ENCODE measurements at places on chromosomes 7 and 10.
A peak's percentile ranks its signal among the peaks of the same experiment; 100 is the strongest.

DNA sequence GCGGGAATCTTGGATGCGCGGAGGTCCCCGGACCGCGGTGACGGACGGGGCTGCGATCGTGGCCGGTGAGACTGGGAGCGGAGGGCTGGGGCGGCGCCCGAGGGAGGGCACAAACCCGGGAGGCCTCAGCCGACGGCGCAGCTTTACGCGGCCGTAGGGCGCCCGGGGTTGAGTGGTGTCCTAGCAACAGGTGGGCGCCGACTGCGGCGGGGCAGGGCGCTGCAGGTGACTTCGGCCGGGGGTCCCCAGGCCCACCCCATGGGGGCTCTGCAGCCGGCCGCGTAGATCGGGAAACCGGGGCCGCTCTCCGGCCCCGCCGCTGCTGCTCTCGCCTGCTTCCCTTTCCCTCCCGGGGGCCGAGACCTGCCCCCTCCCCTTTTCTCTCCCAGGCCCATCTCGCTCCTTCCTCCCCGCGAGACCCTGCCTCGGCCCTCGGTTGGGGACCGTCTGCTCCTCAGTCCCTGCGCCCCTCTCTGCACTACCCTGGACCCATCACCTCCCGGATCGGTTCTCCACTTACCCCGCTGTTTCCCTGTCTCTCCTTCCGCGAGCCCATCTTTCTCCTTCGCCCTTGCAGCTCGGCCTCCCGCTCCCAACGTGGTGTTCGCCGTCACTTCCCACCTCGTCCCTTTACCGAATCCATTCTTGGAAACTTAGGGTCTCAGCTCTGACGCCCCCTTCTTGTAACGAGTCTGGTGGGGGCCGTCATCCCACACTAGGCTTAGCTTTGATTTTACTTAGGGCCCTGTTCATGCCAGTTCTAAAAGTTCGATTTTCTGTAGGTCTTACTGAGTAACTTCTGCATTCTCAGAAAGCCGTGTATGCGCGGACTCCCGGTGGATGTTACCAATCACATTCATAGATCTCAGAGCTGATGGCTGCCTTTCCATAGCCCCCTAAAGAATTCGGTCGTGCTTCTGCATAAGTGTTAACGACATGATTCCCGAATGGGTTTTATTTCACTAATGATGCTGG is 18.5 kb upstream of the ACBD5 start:
- DNase-seq = peak; percentile 70

DNA sequence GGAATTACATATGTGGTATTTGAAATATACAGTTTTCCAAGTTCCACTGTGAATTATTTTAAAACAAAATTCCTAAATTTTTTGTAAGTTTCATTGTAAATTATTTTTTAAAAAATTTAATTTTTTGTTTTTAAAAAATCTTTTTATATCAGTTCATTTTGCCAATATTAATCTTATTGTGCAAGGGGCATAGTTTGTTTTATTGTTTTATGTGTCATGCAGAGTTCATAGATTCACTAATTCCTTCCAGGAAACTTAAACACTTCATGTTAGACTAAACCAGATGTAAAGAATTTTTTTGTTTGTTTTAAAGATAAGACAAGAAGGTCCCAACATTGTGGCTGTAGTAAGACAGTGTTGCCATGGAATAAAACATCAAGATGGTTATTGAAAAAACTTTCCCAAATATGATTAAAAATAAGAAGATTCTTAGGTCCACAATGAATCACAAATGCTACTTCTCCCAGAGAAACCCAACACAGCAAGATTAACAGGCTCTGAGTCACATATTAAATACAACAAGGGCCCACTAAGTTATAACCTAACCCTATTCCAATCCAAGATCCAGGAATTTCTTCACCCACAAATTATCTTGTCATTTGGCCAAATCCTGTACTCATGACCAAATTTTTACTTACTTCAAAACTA is 464.7 kb upstream of the IGFBP3 start:
- no peak for DNase-seq

- DNase-seq = no peak
Observed at GRCh38 chr7:41375582-41375981, 327.3 kb downstream of the INHBA start.

DNA sequence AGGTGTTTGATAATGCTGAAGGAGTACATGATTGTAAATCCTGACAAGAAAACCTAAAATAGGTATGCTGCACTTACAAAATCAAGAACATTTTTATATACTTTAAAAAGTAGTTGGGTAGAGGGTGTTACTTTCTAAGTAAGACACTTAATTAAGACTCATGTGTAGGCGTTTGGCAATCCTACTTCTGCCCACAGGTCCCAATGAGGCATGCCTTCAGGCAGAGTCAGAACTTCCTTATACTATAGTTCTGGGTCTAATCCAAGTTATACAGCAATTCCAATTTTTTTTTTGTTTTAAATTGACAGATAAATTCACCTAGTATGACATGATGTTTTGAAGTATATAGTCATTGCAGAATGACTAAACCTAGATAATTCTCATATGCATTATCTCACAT is 1188.5 kb upstream of the PHF14 start:
- no peak for DNase-seq

DNA sequence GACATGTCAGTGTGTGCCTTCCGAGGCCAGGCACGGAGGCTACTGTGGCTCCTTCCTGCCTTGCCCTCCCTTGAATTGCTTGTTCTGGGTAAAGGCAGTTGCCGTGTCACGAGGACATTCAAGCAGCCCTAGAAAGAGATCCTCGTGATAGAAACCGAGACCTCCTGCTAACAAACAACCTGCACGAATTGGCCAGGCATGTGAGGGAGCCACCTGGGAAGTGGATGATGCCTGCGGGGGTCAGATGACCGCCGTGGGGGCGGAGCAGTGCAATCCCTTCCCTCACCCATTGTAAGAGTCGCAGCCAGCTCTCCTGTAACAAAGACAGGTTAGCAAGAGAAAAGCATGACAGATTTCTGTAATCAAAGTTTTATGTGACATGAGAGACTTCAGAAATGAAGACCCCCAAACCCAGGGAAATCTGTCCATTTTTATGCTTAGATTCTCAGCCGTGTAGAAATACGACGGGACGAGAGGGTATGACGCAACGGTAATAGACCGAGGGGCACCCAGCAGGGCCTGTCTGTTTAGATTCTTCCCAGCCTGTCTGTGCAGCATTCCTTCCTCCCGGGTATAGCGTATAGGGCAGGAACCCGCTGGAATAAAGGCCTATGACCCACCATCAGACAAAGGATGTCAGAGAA is 241.7 kb downstream of the GATA3 start:
- no peak for DNase-seq
